Type B pancreatic cell (in vitro differentiated cells): ENCODE measurements at places on chromosomes 5 and 9. TPM values are rescaled to one million over a fixed set of nuclear protein-coding genes. Genes with fewer than 3 reads are reported as not detected.

ABITRAM gene
- 19.4 and 21.7 TPM in 2 replicates for total RNA-seq

GPR21 gene
- 0.46 and 1.1 TPM in 2 replicates for total RNA-seq

BTNL3 gene
- total RNA-seq = 0.82 and 2.7 TPM in 2 replicates

SIT1 gene
- total RNA-seq = not detected in 2 replicates

DCTN3 gene
- total RNA-seq = 81.6 and 93.4 TPM in 2 replicates

TAF1L gene
- not detected in 2 replicates for total RNA-seq

PDE6A gene
- not detected in 2 replicates for total RNA-seq

ISL1 gene
- total RNA-seq = 31.5 and 39.4 TPM in 2 replicates

KCTD16 gene
- total RNA-seq = 3.0 and 4.5 TPM in 2 replicates

TMEM215 gene
- total RNA-seq = 0.27 TPM in 1 of 2 replicates, not detected in the other

CRAT gene
- 14.5 and 28.4 TPM in 2 replicates for total RNA-seq

GBGT1 gene
- total RNA-seq = 21.0 and 54.9 TPM in 2 replicates

PDCD1LG2 gene
- total RNA-seq = not detected in 2 replicates

CCNJL gene
- 7.2 and 16.6 TPM in 2 replicates for total RNA-seq

GCNT4 gene
- 7.1 and 8.3 TPM in 2 replicates for total RNA-seq

EQTN gene
- total RNA-seq = 1.1 TPM in 1 of 2 replicates, not detected in the other

RIMOC1 gene
- total RNA-seq = 34.6 and 39.0 TPM in 2 replicates

ACOT12 gene
- 0.46 and 0.74 TPM in 2 replicates for total RNA-seq

LTC4S gene
- total RNA-seq = 4.0 and 6.5 TPM in 2 replicates

PRRC2B gene
- 225 and 300 TPM in 2 replicates for total RNA-seq
